Activated T-helper 1 cell treated with anti-CD3 and anti-CD28 coated beads, Interleukin-2, amount 50 U/mL, for 16 hours (primary cell): ENCODE measurements at places on chromosomes 3 and 15.

GRCh38 chr3:106004826-106005225 is 136.0 kb upstream of the CBLB start:
- DNase-seq = no peak

DNA sequence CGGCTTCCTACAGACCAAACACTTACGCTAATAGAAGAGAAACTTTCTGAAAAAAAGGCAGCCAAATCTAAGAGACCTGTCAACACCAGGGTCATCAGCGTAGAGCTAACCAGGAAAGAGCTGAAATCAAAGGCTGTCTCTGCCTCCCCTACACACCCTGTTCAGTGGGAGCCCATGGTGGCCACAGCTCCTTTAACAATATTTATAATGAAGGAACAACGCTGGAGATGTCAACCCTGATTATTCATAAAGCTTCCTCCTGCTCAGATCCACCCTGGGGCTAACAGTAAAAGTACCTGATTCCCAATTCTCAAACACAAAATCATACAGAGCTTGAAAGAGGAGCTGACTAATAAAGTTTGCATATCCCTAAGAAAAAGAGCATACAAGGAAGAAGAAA is 133.7 kb downstream of the ANXA2 start:
- no peak for DNase-seq

GRCh38 chr15:68997050-68997449 is 17.4 kb upstream of the NOX5 start:
- DNase-seq = no peak

- DNase-seq = no peak
Observed at GRCh38 chr15:65094294-65094995, 17.9 kb downstream of the KBTBD13 start.

DNA sequence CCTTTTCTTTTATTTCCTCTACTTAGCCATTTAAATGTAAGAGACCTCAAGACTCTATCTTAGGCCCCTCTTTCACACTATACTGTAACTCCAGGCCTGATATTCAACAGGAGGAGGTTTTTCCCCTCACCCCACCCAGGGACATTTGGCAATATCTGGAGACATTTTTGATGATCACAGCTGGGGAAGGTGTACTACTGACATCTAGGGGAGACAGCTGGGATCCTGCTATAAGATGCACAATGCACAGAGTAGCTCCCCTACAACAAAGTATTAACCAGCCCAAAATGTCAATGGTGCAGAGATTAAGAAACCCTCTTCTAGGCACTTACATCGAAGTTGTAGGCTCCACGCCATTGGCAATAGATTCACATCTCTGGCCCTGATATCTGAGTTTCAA is 517.5 kb upstream of the UBE2E2 start:
- DNase-seq = no peak

DNA sequence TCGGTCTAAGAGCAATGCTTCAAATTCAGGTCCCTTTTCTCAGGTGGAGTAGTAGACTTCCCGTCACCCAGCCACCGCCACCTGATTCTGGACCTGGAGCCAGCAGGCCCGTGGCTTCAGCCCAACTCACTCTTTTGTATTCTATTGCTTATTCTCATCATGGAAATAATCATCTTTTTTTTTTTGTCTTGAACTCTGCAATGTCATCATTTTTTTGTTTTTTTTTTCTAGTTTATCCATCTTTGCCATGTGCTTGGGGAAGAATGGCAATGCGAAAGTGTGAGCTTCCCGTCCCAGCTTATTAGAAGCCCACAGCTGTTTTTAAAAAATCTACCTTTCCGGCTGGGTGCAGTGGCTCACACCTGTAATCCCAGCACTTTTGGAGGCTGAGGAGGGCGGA is 51.3 kb upstream of the FSTL1 start:
- no peak for DNase-seq

DNA sequence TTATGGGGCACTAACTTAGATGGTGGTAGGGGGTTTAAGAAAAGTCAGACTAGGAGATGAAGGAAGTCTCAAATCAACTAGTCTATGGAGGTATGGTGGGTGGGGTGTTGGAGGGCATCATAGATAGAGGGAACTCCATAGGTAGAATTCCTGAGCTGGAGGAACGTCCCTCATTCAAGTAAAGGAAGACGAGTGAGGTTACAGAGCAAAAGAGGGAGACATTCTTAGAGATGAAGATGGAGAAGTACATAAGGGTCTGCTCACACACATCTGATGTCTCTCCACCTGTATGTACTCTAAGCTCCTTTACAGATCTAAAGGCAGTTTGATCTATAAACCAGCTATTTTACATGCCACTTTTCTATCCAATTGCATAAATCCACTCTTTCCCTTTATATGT is 1.4 kb downstream of the PLSCR1 start:
- no peak for DNase-seq

DNA sequence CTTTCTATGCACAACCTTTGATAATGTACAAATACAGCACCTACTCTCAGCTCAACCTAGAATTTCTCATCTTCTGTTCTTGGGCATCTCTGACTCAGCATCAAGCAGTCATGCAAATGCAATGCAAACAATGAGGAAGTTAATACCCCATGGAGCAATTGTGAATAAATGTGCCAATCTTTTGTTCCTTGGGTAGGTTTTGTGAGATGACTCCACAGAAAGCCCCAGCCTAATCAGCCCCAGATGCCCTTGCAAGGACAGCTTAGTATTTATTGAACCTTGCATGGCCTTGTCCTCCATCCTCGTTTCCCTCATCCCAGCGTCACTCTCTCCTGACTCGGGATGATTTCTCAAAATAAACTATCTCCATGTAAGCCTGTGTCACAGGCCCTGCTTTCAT is 494.7 kb upstream of the NECTIN3 start:
- DNase-seq = no peak

DNA sequence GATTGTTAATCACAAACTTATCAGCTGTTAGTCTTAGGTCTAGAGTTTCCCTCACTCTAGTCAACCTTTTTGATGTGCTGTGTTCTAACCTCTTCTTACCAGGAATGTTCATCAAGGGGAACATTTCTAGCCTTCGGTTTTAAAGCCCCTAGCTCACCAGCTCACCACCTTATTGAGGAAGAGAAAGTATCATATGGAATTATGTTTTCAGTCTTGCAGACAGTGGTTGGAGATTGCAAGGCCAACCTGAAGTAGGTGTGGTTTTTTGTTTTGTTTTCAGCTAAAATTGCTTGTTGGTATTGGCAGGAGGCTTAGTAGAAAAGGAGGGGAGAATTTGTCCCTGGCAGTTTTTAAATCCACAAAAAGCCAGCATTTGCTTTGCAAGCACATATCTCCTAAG is 48.4 kb upstream of the CCDC80 start:
- no peak for DNase-seq

GRCh38 chr15:66047321-66048024 is 178.2 kb downstream of the RAB11A start:
- no peak for DNase-seq

DNA sequence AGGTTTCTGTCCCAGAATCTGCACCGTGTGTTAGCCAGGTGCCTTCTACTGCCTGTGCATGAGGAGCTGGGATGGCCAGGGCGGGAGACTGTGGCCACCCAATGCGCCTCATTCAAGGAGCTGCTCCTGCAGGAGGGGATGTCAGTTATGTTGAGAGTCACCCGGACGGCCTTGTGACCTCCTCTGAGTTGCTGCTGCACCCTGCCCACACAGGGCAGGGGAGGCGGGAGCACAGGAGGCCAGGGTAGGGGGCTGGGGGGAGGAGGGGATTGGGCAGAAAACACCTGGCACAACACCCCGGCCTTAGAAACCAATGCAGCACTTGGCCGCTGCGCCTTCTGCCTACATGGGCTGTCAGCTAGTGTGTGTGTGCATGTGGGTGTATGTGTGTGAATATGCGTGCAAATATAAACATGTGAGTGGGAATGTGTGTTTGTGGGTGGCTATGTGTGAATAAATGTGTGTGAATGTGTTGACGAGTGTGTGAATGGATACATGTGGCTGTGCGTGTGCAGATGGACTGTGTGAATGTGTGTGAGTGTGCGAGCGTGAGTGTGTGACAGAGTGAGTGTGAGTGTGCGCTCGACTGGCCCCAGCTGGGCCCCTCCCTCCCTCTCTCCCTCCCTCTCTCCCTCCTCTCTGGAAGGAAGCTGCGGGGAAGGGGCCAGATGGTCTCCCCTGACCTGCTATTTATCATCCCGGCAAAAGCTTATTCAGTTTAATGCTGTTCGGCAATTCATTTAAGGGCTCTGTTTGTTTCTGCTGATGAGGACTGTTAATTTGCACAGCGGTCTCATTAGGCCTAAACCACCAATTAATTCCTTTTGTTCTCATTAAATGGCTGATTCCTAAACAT is 106.9 kb downstream of the TLE3 start:
- no peak for DNase-seq

DNA sequence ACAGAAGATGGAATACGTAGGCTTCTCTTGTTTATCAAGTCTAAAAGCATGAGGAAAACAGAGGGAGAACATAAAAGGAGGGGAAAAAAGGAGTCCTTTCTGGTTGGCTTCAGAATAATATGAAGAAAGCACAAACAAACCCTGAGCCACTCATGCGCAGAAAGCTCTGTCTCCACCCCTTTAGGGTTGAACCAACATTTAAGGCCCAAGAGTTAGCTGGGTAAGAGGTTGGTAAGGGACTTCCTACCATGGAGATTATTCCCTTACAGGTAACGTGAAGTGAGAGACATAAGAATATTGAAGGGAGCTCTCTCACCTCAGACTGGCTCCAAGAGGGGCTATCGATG is 145.3 kb downstream of the RORA start:
- no peak for DNase-seq

DNA sequence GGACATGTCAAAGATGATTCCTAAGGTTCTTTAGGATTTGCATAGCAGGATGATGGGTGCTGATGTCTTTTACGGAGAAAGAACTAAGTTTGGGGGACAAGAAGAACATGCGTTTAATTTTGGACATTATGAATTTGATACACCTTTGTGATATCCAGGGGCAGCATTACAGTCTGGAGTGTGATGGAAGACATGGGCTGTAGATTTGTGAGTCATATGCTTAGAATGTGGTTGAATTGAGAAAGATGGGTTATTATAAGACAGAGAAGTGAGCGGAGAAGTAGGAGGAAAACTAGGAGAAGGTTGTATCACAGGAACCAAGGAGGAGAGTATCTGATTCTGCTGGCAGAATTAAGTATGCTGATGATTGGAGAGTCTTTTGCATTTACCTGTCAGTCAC is 20.6 kb downstream of the NEO1 start:
- no peak for DNase-seq

- DNase-seq = no peak
Observed at GRCh38 chr15:66023311-66023972, 154.2 kb downstream of the RAB11A start.

DNA sequence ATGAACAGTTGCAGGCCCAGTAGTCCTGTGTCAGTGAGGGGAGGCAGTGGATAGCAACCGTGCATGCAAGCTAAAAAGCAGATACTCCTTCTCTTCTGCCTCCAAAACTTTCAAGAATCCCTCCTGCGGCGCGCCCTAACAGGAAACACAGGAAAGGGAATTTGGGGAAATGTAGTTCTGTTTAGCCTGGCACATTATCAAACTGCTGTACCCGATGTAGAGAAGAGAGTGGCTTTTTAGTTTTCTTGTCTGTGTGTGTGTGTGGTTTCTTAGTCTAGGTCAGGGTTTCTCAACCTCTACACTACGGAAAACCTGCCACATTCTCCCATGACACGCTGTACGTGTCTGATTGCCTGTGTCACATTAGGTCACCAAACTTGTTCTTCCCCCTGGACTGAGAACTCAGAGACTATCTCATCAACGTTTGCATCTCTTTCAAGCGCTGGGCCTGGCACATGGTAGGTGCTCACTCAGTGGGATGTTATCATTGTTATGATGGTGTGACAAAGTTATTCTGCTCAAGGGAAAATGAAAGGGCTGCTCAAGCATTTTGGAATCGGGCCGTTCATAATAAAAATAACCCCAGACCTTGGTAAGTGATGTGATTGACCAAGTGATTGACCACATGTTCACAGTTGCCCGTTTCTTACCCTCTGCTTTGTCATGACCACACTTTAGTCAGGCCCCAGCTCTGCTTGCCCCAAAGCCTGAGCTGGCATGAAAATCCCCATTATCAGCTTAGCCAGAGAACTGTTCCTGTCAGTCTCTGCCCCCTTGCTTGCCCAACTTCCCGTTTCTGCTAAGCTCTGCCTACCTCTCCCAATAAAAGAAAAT is 33.2 kb downstream of the TM4SF4 start:
- DNase-seq = no peak

- no peak for DNase-seq
Observed at GRCh38 chr3:185708392-185708791, 116.5 kb downstream of the IGF2BP2 start.

DNA sequence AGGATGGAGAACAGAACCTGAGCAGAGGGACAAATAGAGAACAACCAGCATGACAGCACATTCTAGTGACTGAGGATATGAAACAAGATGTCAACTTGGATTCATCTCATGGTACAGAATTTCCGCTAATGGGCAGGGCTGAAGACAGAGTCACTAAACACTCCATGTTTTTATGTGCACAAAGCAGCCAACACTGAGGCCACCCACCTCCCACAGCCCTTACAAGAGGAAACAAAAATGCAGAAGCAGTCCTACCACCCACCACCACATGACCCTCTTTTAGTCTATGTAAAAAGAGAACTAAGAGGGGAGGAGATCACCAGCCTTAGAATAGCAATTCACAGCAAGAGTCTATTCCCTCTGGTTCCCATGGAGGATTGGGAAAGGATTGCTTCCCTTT is 131.4 kb upstream of the UBE2E2 start:
- DNase-seq = no peak
